ENCODE measurements at places on chromosomes 5 and 9.

DNA sequence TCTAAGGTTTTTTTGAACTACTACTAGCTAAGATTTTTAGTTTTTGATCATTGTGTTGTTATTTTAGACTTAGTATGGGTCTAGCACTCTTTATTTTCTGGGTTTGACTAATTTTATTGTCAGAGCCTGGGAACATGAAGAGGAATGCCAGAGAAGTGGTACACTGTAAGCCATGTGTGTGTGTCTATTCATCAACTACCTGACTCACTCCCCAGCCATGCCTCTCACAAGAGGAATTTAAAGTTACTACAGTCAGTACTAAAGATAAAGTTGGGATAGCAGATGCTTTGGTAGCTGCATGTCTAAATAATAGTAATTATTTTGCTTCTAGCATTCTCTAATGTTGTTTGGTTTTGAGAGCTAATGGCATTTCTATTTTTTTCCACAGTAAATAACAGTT lies 264.8 kb downstream of the CSNK1G3 start:
- no peak for DNase-seq

- no peak for DNase-seq
These were observed 54.6 kb downstream of the TRIM32 start for GRCh38 chr9:116741742-116742141.

GRCh38 chr5:6780802-6781391 lies 67.7 kb downstream of the TENT4A start:
- no peak for DNase-seq

DNA sequence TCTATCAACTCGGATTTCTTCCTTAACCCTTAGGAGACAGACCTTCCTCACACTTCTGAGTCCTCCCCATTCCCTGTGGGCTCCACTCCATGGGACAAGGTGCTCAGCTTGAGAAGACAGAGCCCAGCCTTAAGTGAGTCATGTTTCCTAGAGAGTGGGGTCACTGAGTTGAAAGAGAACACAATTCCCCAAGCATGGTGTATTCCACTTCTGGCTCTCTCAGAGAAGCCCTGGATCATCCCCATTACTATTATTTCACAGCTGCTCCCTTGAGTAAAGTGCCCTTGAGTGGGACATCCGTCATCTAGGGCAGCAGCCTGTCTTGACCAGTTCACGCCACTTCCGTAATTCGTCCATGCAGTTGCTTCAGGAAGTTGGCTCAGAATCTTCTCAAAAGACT lies 604.8 kb downstream of the BNC2 start:
- DNase-seq: no peak

GRCh38 chr9:130137641-130138081 lies 34.5 kb upstream of the NCS1 start:
- DNase-seq: peak; percentile 62

- DNase-seq: peak; percentile 55
These were observed 8.8 kb downstream of the ETF1 start for GRCh38 chr5:138533973-138534941.

GRCh38 chr9:82382887-82383616 lies 394.5 kb downstream of the SPATA31D1 start:
- DNase-seq: no peak

GRCh38 chr9:77507212-77507961 lies 140.7 kb downstream of the GNA14 start:
- DNase-seq: no peak

DNA sequence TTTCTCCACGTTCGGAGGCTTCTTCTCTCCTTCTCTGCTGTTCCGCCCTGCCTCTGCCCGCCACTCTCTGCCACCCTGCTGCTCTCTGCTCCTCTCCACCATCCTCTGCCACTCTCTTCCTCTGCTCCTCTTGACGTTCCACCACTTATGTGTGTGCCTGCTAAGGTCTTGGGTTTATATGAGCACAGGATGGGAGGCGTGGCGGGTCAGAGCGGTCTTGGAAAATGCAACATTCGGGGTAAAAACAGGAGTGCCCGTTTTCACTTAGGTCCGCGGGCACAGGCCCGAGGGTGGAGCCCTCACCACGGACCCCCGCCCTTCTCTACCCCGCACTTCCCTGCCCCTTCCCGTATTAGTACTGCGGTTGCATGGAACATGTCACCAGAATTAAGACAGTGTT lies 114.4 kb upstream of the FBXL7 start:
- no peak for DNase-seq

- no peak for DNase-seq
These were observed 62.4 kb upstream of the ZNF608 start for GRCh38 chr5:124808842-124809268.

GRCh38 chr5:73663161-73663859 lies 37.3 kb downstream of the ARHGEF28 start:
- no peak for DNase-seq

- peak; percentile 63 for DNase-seq
These were observed 32.1 kb upstream of the ALDOB start for GRCh38 chr9:101467690-101468089.

DNA sequence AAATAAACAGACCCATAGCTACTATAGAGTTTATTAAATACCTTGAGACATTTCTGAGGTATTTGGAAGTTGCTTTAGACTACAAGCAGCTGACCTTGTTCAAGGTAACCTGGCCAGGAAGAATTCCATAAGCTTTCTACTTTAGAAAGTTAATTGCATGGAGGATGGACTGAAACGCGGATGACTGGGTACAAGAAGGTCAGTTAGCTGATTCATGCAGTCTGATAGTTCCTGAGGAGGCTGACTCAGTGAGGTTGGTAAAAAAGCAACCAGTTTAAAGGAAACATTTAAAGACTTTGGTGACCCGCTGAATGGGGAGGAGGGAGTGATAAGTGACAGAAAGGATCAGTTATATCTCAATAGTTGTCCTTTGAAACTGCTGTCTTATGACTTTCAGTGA lies 670.1 kb upstream of the CDH9 start:
- no peak for DNase-seq

DNA sequence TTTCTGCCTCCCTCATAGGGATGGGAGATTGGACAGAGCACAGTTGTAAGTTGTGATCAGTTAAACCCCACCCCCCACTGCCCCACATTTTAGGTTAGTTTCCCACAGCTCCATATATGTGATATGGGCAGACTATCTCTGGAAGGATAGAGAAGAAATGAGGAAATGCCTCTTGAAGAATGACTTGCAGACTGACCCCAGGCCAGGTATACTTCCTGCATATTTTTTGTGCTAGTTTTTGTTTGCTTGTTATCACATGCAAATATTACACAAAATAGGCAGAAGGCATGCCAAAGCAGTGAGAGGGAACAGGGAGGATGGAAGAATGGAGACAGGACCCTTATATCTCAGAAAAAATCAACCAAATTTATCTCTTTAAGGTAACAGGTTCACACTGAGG lies 10.1 kb upstream of the GLRX start:
- DNase-seq: no peak

DNA sequence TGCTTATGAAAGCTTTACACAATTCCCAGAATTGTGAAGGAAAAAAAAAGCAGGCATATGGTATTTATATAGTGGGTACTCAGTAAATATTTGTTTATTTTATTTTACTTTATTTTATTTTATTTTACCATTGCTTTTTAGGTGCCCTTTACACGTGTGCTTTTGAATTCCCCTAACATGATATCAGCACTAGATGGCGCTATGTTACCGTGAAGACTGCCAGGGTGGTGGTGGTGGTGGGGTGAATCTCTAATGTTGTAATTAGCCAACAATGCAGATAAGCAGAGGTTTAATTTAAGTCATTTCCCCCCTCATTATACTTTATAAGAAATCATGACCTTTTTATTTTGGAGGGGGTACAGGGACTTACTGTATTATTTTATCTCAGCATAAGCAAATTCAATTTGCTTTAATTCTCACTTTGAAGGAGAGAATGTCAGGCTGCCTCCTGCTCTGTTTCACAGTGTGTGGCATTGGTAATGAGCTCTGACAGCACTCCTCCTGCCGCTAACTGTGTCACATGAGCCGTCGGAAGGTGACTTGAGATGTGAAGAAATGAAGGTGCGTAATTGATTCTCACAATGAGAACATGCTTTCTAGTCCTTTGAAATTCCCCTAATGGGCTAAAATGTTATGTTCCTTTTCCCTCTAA lies 165.6 kb downstream of the YTHDC2 start:
- peak; percentile 25 for DNase-seq
